ENCODE measurements at places on chromosomes 3 and 15.
A peak's percentile ranks its signal among the peaks of the same experiment; 100 is the strongest.

GRCh38 chr15:62394079-62394478 lies 229.0 kb upstream of the C2CD4B start:
- no peak for DNase-seq

DNA sequence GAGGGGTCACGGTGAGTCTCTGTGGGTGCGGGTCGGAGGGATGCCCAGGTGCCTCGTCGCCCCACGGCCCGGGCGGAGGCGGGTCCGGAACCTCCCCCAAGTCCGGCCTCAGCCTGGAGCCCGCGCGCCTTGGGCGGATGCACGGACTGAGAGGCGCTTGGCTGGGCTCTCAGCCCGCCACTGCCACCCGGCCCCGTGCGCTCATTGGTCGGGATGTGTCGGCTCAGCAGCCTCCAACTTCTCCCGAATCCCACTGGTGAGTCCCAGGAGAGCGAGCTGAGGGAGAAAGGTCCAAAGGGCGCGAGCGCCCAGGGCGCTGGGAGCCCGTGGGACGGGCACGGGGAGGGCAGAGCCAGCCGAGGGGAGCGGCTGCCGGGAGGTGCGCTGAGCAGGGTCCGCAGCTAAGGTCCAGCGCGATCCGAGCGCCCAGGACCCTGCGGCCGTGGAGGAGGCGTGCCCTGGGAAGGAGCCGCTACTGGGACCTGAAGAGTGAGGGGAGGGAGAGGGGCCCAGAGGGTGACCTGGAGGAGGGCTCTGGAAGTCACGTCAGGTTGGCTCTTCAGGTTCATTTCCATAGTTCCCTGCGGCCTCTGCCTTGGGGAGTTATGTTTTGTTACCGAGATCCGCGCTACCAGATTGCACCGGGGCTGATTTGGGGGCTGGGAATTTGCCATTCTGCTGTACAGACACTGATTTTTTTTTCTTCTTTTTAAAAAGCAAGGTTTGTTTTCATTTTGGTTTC lies at the start of gene MME:
TSS of gene MME (plus strand) at position 574 of the 742 bp plus-strand sequence. CDS start 3,849 bp downstream, outside the sequence.
- peak; percentile 69 for DNase-seq

- no peak for DNase-seq
These were observed 74.7 kb upstream of the ZNF385D start for GRCh38 chr3:21825684-21826083.

GRCh38 chr3:44648564-44649229 lies at the start of gene ZNF35:
ZNF35 (plus strand) TSS chr3:44648732; CDS start chr3:44651068, 2,336 bp downstream.
- DNase-seq = peak; percentile 92

GRCh38 chr3:153070511-153070868 lies 91.5 kb upstream of the RAP2B start:
- no peak for DNase-seq

All from iPS DF 19.7 (cell line).